ENCODE measurements at places on chromosomes 3 and 15.

DNA sequence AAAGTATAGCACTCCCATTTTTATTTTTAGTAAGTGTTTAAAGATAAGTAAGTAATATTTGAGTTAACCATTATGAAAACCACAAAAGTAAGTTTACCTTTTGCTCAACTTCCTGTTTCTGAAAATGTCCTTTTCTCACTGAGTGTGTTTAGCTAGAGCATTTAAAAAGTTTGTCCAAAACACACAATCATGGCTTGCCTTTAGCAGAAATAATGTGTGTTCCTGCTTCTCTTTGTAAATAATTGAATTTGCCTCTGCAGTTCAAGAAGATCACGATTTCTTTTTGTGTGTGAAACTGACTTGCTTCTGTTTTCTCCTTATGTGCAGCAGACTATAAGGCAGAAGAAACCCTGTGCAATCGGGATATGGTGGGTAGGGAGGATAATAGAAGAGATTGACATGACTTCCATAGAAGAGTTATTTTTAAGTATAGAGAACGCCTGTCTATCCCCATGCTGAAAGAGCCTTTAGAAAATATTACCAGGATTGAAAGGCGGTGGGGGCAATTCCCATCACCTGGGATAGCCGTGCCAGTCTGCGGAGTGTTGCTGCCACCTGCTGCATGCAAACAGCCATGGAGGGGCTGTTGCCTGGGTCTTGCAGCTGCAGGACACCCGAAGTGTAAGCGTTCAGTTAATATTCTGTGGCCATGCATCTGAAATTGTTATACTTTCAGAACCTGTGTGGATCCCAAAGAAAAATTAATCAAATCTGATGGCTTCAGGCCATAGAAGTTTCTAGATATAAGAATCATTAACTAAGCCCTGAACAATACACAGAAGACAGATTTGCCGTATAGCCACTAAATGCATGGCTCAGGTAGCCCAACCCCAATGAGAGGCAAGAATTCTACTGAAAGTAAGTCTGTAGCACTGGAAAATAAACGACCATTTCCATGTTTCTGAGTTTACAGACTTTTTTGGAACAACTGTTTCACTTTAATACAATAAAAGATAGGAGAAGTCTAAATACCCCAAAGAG, 2.4 kb upstream of the CD96 start:
- peak; percentile 81 for DNase-seq

- no peak for DNase-seq
Observed at GRCh38 chr3:40523781-40524180, 979 bp upstream of the ZNF621 start.

- no peak for DNase-seq
Observed at GRCh38 chr3:61132062-61132461, 119.2 kb downstream of the FHIT start.

- DNase-seq = no peak
Observed at GRCh38 chr3:97579365-97579764, 185.2 kb upstream of the ARL6 start.

DNA sequence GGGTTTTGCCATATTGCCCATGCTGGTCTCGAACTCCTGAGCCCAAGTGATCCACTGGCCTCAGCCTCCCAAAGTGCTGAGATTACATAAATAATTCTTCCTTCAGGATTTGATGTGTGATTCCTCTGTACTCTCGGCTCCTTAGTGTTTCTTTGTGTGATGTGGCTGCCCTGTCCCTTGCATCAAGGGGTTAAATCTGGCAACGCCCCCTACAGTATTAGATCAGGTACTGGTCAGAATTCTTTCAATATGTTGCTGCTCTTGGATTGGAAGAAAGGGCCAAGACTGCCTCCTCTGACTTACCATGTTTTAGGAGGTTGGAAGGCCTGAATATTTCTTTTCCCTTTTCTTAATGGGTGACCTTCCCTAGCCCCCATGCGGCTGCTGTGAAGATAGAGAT, 390.6 kb upstream of the WNT5A start:
- no peak for DNase-seq

Measured in glutamatergic neuron (in vitro differentiated cells).